ENCODE measurements at places on chromosomes 6 and 20.

- no peak for DNase-seq
These were observed 149.4 kb downstream of the ZMYND8 start for GRCh38 chr20:47206962-47207641.

- peak; percentile 37 for DNase-seq
These were observed 2.1 kb upstream of the RBM38 start for GRCh38 chr20:57388953-57389694.

- DNase-seq = no peak
These were observed 164.2 kb downstream of the ADAT2 start for GRCh38 chr6:143286251-143286795.

DNA sequence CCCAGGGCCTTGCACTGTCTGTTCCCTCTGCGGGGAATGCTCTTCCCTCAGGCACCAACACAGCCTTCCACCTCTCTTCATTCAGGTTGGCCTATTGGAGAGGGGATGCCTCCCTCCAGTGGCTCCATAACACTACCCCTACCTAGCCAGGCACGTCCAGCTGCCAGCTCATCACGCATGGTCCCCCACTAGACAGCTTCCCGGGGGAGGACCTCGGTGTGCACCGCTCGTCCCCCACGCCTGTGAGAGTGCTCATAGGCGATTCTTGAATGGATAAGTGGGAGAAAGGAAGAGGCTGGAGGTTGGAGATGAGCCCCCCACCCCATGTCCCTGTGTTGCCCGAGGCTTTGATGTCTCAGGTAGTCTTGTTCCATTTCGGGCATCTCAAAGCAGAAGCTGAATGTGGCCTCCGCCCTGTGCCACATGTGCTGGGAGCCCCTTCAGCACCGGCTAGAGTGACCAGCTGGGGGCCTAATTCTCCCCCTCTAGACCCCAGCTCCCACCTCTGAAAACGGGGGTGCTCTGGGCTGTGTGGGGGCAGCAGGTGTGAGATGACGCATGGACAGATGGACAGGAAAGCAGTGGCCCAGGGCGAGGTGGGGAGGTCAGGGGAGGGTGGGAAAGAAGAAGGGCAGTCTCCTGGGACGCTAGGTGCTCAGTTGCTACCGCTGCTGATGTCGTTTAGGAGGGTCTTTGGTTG, 333.0 kb downstream of the TAF4 start:
- DNase-seq = no peak

- no peak for DNase-seq
These were observed 41.6 kb upstream of the RPN2 start for GRCh38 chr20:37137547-37137946.

- DNase-seq = no peak
These were observed 171.3 kb downstream of the SLC16A10 start for GRCh38 chr6:111258615-111259088.

- peak; percentile 42 for DNase-seq
These were observed 77.1 kb downstream of the LMBRD1 start for GRCh38 chr6:69719602-69720193.

DNA sequence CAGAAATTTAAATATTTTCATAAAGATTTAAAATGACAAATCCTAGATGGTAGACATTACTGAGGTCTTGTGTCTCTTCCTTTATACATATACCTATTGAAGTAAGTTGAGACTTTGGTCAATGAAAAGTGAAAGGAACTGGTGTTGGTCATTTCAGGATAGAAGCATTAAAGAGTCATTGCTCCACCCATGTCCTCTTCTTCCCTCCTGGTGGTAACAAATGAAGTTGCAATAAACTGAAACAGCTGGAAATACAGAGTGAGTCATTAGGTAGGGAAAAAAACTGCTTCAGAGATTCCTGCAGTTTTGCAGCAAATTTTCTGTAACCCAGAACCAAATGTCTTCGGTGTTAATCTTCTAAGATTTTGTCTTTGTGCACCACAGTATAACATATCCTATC, 448.0 kb downstream of the EYS start:
- DNase-seq = peak; percentile 43

DNA sequence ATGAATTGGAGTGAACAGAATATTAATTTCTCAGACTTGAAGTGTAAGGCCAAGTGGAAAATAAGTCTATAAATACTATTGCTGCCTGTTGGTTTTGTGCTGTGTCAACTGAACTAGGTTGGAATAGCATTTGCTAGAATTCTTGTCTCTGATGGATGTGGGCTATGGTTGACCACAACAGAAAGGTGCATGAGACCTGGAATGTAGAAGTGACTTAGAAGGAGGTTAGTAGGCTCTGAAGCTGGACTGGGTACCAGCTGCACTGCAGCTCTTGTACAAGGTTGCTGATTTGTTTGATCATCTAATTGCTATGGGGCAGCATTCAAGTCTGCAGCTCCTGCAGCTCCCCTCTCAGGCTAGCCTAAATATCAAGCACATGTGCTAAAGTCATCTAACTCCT, 479.0 kb upstream of the NRSN1 start:
- DNase-seq = no peak

GRCh38 chr6:121616406-121616805, 181.0 kb downstream of the GJA1 start:
- no peak for DNase-seq

- DNase-seq = no peak
These were observed 23.8 kb downstream of the MANEA start for GRCh38 chr6:95601133-95601532.

- DNase-seq = no peak
These were observed 10.9 kb downstream of the TFB1M start for GRCh38 chr6:155303361-155303870.

- no peak for DNase-seq
These were observed 3.5 kb upstream of the SYNJ2 start for GRCh38 chr6:157978021-157978783.

- DNase-seq = peak; percentile 47
These were observed 46.3 kb downstream of the GOPC start for GRCh38 chr6:117555882-117556498.

DNA sequence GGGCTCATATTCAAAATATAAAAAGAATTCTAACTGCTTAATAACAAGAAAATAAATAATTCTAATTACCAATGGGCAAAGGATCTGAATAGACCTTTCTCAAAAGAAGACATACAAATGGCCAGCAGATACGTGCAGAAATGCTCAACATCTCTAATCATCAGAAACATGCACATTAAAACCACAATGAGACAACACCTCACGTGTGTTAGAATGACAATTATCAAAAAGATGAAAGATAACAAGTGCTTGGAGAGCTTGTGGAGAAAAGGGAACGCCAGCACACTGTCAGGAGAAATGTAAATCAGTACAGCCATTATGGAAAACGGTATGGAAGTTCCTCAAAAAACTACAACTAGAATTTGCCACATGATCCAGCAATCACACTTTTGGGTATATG, 53.6 kb downstream of the MBOAT1 start:
- DNase-seq = no peak

DNA sequence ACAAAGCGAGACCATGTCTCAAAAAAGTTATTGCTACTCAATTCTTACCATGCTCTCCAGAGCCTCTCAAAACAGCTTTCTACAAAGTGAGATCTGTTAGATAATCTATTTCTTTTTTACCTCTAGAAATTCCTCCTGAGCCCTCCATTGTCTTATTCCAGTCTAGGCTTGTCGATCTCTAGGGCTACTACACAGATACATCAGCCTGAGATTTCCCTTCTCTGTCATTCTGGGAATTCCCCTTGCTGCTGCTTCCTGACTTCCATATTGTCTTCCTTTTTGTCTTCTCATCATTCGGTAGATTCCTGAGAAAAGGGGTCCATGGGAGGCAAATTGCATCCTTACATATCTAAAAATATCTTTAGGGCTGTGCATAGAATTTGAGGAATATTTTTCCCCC, 75.6 kb upstream of the GNRH2 start:
- DNase-seq = no peak

GRCh38 chr6:122363769-122364483, 35.5 kb upstream of the HSF2 start:
- no peak for DNase-seq

DNA sequence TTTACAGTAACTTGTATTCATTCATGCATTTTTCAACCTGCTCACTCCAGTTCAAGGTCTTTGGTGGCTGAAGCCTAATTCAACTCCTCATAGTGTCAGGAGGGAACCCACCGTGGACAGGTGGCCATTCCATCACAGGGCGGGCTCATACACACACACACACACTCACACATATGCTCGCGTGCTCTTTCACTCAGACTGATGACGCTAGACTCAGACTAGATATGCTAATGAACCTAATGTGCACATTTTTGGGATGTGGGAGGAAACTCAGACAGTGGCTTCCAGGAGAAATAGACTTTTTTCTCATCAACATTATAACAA, 56.7 kb downstream of the TRIM27 start:
- peak; percentile 13 for DNase-seq

- DNase-seq = peak; percentile 85
These were observed 107.1 kb downstream of the BANF2 start for GRCh38 chr20:17806739-17807441.

- no peak for DNase-seq
These were observed 39.7 kb downstream of the KCNQ2 start for GRCh38 chr20:63432577-63433325.

DNA sequence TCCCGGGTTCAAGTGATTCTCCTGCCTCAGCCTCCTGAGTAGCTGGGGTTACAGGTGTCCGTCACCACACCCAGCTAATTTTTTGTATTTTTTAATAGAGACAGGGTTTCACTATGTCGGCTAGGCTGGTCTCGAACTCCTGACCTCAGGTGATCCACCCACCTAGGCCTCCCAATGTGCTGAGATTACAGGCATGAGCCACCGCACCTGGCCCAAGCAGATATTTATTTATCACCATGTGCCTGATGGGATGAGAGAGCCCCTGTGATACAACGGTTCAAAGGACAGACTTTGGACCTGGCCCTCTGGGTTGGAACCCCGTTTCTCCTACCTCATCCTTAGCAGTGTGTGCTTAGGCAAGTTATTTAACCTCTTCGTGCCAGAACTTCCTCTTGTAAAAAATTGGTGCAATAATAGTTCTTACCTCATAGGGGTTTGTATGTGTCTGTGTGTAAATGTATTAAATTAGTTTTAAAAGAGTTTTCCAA, 19.2 kb upstream of the STK38 start:
- no peak for DNase-seq

DNA sequence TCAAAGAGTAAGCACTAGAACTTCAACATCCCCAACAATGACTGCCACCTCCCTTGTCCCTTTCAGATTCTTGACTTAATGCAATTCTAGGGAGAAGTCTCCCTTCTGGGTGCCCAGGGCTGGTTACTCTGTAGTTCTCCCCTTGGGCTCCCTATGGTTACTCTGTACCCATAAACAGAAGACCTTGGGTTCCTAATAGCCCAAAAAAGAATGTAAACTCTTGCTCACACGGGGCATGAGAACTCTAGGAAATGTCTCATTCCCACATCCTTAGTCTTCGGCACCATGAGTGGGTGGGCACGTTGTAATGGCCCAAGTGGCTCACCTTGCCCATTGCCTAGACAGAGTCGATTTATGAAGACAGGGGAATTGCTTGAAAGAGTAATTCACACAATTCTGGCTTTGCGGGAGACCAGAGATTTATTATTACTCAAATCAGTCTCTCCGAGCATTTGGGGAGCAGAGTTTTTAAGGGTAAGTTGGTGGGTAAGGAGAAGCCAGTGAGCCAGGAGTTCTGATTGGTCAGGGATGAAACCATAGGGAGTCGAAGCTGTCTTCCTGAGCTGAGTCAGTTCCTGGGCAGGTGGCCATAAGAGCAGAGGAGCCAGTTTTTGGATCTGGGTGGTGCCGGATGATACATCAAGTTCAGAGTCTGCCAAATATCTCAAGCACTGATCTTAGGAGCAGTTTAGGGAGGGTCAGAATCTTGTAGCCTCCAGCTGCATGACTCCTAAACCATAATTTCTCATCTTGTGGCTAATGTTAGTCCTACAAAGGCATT, 61.2 kb upstream of the SIRPG start:
- peak; percentile 98 for DNase-seq

GRCh38 chr6:125867483-125867942, 76.8 kb downstream of the NCOA7 start:
- DNase-seq = peak; percentile 72

DNA sequence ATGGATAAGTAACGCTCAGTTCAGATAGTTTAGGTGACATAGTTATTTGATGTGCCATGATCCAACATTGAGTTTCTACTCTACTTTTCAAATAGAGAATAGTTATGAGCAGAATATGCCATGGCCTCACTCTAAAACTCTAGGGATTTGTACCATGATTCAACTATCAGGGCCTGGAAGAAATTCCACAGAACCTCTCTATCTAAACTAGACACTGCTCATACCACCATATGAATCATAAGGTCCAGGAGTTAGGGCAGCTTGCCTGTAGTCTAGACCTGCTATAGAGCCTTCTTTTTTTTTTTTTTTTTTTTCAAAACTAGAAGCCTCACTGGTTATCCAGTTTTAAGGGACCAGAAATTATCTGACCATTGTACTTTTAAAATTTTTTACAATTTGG, 571.8 kb upstream of the IMPG1 start:
- DNase-seq = no peak

DNA sequence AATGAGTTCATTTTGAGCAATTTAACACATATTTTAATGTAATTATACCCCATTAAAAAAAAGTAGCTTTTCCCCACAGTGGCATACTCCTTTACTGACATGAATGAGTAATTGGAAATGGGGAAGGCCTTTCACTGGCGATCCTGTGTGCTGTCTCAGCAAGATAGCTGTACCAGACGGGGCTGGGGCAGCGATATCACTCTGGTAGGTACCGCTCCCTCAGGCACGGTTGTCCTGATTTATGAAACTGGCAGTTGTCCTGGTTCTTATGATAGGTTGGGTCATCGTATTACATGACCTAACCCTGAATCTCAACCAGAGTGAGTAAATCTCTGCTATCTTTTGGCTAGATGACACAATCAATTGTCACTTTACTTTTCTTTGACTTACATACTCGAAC, 355.0 kb upstream of the MAP3K7 start:
- no peak for DNase-seq

- peak; percentile 60 for DNase-seq
These were observed at the start of gene PLCG1 for GRCh38 chr20:41136680-41137613. PLCG1 (plus strand) TSS chr20:41137543; CDS start chr20:41137642, 99 bp downstream.

GRCh38 chr6:44263354-44264100, 1.8 kb downstream of the NFKBIE start:
- no peak for DNase-seq

GRCh38 chr6:7100072-7100752, 7.5 kb upstream of the RREB1 start:
- DNase-seq = no peak

- DNase-seq = peak; percentile 45
These were observed 11.1 kb upstream of the KIAA1755 start for GRCh38 chr20:38271608-38272120.

DNA sequence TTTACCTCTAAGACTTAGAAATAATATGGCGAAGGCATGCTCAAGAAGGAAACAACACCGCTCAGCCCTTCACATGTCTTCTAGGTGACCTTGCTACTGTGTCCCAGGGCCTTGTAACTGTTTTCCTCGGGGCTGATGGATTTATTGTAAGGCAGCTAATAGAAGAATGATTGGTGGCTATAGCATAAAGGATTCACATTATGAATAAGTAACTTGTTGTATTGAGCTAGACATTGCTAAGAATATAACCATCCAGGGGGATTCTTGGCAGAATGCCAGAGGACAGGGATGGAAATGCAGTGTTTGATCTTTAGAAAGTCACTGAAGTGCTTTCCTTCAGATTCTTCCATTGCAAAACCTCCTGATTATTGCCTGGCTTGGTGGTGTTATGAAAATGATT, 54.9 kb downstream of the PLEKHG1 start:
- DNase-seq = no peak

GRCh38 chr6:33850296-33850695, 46.5 kb upstream of the MLN start:
- DNase-seq = no peak

- DNase-seq = peak; percentile 56
These were observed 4.1 kb upstream of the BNIP5 start for GRCh38 chr6:36340618-36341454.

Data from fibroblast of mammary gland (primary cell).